ENCODE measurements at places on chromosomes 2 and 18. TPM values are rescaled to one million over a fixed set of nuclear protein-coding genes. Genes with fewer than 3 reads are reported as not detected.

GKN2 gene
- total RNA-seq = not detected

GRCh38 chr2:156191527-156191926 is 141.0 kb downstream of the NR4A2 start:
- no peak for DNase-seq

DNA sequence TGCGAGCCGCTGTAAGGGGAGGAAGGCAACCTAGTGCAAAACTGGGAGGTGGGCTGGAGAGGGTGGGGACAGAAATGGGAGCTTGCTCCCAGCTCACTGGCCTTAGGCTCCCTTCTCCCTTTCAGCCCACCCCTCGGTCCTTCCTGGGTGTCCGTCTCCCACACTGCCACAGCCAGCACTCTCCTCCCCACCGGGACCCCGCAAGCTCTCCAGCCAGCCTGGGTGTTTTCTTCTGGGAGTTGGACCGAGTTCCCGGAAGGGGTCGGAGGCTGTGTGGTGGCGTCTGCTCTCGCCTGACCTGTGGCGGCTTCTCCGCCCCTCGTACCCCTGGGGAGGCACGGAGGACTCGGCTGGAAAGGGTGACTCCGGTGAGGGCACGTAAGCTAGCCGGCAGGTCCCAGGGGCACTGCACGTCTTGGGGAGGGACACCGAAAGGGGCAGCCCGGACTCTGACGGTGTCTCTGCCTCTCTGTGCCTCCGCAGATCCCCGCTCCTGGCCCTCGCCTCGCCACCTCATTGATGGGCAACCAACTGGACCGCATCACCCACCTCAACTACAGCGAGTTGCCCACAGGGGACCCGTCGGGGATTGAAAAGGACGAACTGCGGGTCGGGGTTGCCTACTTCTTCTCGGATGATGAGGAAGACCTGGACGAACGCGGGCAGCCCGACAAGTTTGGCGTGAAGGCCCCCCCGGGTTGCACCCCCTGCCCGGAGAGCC is 1.1 kb downstream of the LRATD1 start:
- DNase-seq = peak; percentile 5

DNA sequence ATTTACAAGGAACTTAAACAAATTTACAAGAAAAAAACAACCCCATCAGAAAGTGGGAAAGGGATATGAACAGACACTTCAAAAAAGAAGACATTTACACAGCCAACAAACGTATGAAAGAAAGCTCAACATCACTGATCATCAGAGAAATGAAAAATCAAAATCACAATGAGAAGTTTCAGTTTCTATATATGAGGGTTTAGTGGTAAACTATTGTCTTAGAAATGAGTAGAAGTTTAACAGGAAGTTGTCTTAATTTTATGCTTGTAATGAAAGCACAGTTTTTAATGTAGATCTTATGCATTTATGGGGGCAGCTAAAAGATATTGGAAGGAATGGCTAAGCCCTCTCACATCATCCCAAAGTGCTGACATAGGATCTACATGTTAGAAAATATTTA is 325.4 kb downstream of the ERBB4 start:
- no peak for DNase-seq

GRCh38 chr2:207901829-207902228 is 123.5 kb downstream of the PLEKHM3 start:
- no peak for DNase-seq

- no peak for DNase-seq
These were observed 40.4 kb downstream of the FRZB start for GRCh38 chr2:182826064-182826463.

DNA sequence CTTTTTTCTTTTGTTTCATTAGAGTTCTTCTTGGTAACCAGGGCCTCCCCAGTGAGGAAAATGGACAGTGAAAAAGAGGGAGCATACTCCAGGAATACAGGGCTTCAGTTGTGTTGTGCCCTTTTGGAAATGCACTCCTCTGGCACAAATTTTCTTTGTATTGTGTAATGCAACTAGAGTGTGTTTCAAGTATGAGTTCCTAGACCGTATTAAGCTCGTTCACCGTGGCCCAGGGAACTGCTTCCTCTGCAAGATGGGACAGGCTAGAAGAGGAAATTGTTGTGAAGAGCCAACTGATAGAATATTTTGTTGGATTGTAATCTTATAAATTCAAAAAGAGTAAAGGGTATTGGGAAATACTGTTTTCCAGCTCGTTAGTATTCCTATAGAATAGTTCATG is 137.2 kb upstream of the TTC39C start:
- DNase-seq = no peak

DNA sequence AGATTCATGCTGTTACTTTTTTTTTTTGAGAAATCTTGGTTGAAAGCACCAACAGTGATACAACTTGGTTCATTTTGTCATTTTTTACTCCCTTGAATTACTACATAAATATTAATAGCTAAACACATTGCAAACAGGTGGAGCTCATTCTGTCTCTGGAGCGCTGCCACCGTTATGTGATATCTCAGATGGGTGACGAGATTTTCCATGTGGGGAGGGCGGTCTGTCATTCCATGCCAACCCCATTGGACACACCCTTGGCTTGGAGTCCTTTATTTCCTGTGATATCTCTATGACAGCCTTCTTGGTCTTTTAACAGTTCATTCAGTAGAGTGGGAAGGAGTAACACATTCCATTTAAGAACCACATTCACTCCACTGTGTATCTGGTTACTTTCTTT is 794.8 kb downstream of the SATB2 start:
- no peak for DNase-seq

DNA sequence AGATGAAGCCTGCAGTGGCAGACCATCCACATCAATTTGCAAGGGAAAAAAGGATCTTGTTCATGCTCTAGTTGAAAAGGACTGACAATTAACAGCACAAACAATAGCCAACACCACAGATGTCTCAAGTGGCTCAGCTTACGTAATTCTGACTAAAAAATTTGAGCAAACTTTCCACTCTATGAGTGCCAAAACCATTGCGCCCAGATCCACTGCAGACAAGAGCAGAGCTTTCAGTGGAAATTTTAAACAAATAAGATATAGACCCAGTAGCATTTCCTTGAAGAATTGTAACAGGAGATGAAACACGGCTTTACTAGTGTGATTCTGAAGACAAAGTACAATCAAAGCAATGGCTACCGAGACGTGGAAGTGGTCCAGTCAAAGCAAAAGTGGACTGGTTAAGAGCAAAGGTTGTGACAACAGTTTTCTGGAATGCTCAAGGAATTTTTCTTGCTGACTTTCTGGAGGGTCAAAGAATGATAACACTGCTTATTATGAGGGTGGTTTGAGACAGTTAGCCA is 12.0 kb upstream of the ZNF396 start:
- no peak for DNase-seq

CD8A gene
- 1.6 TPM for total RNA-seq

HRH4 gene
- total RNA-seq = 0.16 TPM

All from activated CD4-positive, alpha-beta T cell treated with anti-CD3 and anti-CD28 coated beads for 36 hours (primary cell).